ENCODE measurements at places on chromosomes 5 and 9.

- DNase-seq, result no peak
These were observed 22.1 kb downstream of the C6 start for GRCh38 chr5:41191249-41191648.

DNA sequence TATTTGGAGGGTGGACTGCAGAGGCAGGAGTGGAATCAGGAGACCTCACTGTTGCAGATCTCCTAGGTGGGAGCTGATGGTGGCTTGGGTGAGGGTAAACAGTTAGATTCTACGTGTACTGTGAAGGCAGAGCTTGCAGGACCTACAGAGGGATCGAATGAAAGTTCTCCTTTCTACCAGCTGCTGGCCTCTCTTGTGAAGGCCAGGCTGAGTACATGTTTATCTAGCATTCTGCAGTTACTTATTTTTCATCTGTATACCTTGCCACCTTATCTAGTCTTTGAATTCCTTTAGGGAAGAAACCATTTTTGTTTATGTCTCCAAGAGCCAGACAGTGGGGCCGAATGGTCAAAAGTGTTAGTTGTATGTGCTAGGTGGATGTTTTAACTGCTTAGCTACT, 57.6 kb downstream of the PTTG1 start:
- DNase-seq, result no peak

GRCh38 chr5:122093415-122094180, 15.5 kb upstream of the LOX start:
- DNase-seq, result no peak

GRCh38 chr5:107478068-107478641, 192.6 kb downstream of the EFNA5 start:
- no peak for DNase-seq

DNA sequence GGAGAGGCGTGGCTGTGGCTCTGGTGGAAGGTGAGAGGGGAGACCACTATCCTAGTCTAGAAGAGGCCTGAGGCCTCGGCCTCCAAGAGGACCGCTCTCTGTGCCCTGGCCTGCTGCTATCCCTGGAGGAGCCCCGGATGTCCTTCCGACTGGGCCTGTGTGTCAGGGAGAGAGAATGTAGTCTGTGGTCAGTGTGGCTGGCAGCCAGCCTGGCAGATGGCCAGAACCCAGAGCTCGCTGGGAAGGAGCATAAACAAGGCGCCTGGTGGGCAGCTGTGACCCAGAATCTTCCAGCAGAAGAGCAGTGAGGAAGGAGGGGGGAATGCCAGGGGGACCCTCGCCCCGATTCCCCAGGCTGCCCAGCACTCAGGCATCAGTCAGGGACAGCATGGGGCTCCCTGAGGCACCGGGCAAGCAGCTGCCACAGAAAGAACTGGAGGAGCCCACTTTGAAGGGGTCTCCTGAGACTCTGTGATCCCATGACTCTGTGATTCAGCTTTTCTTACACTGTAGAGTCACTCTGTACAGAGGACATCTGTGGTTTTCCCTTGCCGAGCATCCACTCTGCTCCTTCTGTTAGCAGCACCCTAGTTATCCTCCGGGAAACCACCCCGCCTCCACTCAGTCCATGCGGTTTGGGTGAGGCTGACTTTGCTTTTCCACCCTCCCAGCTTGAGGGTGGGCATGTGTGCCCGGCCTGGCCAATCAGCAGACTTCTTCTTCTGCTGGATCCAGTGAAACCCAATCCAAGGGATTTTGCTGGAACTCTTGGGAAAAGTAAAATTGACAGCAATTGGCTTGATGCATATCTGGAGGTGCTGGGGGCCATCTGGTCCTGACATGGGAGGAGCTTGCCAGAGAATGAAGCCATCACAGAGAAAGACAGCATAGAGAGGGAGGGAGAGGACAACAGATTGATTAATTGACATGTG, 46.2 kb upstream of the PWWP2A start:
- no peak for DNase-seq

DNA sequence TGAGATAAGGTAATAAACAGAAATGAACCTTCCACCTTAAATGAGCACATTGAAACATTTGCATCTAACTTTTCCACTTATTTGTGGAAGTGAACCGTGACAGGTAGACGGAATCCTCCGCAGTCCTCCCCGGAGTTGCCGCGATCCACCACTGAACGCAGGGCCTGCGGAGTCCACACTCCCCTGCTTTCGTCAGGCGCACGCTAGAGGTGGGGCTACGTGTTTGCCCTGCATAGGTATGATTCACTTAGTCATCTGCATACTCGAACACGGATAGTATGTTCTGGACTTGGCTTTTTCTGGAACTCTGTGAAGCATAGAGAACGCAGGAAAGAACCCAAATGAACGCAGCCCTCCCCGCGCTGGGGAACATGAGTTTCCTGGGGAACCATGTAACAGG, 272.8 kb upstream of the IRX4 start:
- DNase-seq, result no peak

DNA sequence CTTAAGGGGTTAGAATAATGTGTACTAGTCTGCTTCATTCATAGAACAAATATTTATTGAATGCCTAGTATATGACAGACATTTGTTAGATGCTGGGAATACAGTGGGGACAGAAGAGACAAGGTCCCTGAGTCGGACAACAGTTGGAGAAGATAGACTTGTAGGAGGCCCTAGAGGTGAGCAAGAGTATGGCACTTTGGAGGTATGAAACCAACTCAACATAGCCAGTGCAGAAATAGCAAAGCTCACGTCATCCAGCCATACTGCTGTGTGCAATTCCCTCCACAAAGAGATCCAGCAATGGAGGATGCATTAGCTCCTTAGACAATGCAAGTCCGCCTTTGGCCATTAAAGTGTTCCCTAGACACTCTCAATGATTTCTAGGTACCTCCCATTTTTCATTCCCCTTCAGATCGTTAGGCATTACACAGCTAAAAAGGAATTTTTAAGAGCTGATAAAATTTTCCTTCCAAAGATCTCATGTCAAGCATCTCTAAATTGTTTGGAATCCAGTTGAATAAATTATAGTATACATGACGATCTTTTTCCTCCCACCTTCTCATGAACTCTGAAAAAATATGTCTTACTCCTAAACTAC, 1949.6 kb upstream of the WWC1 start:
- no peak for DNase-seq

GRCh38 chr9:14687042-14687719, 6.1 kb downstream of the ZDHHC21 start:
- no peak for DNase-seq

DNA sequence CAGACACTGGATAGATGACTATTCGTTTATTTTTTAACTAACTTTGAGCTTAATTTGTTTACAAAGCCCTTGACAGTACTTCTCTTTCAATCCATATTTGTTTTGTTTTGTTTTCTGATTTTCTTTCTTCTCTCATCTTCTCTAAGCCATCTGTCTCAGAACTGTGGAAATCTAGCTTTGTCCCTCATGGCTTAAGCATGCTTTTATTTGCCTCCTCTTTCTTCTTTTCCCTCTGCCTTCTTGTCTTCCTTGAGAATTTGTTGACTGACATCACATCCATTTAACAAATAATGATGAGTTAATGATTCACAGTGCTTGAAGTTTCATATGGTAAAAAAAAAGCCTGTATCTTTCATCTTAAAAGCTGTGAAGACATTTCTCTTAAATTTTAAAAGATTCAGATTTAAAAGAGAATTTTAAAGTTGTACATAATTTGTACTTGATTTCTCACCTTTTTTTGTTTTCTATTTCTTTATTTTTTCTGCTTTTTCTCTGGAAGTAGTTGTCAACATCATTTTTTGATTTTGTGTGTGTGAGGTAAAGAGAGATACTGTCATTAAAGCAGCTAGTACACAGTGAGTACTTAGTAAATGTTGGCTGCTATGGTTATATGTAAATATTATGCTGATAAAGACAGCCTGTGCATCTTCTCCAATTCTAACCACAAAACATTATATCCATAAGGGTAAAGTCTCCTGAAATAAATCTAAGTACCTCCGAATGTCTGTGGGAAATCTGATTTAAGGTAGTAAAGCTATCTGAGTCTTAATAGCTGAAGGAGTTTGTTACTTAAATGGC, 13.9 kb upstream of the SGCD start:
- no peak for DNase-seq

GRCh38 chr9:18849890-18850677, 182.9 kb downstream of the SAXO1 start:
- DNase-seq, result no peak

DNA sequence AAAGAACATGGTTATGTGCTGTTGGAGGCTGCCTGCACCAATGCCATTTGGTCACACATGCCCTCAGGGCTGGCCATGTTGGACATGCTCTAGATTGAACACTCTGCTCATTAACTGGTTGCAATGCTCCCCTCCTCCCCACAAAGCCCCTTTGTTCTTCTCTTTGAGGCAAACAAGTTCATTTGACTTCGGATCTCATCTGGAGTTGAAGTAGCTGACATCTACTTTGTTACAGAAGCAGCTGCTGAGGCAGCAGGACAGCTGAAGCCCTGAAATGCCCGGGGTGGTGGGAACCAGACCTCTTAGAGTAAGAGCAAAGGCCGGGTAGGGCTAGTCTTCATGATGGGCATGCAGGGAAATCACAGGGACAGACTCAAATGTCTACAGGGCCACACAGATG, 123.5 kb downstream of the APBA1 start:
- no peak for DNase-seq

DNA sequence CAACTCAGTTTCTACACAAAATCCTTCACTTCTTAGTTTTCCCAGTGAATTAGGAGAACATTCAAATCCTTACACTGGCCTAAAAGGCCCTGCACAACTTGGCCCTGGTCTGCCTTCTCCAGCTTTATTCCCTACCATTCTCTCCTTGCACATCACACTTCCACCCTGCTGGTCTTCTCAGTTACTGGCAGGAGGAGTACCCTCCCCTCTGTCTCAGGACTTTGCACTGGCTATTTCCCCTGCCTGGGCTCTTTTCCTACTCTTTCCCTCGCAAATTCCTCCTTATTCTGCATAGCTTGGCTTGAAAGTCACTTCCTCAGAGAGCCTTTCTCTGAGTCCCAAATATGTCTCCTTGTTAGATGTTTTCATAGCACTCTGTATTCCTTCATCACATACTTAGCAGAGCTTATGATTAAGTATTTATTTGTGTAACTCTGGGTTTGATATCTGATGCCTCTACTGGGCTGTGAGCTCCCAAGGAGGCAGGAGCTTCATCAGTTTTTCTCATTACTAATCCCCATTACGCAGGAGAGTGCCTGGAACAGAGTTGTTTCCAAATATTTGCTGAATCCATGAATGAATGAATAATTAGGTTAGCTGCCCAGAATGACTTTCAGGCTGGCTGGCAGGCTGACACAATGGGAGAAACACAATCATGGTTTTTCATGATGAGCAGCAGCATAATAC, 159.8 kb upstream of the KLF9 start:
- DNase-seq, result no peak

DNA sequence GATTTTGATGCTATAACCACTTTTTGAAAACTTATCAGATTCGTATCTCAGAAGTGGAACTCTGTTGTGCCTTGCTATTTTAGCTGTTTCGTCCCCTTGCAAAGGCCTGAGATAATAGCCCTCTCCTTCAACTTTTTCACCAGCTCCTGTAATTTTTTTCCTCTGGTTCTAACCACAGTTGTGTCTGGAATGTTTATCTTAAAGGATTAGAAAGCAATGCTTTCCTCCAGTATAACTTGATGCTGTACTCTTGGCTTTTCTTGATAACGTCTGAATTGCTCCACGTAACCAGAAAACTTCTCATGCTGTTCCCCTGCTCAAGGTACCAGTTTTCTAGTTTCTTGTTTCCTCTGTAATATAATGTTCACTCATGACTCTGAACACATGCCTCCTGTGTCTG, 209.4 kb downstream of the DTWD2 start:
- no peak for DNase-seq

DNA sequence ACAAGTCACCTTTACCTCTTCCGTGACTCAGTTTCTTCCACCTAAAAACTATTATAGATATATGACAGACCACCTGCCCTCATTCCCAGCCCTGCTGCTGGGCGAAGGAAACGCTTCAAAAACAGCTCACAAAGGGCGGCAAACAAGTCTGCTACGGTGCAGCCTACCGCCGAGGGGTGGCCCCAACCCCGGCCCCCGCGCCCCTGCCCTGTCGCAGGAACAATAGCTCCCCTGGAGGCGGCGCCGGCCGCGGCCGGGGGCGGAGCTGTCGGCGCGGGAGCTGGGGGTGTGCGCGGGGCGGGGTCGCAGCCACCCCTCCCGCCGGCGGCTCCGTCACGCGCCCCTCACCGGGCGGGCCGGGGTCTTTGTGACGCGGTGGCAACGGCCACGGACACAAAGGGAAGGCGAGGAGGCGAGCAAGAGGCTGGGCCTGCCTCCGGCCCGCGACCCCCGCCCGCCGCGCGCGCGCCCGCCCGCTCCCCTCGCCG, at the start of gene TMEFF1:
Gene TMEFF1, plus strand, starts transcription at position 362 of the 488 bp plus-strand sequence. CDS start 396 bp downstream, outside the sequence.
- peak; percentile 15 for DNase-seq

DNA sequence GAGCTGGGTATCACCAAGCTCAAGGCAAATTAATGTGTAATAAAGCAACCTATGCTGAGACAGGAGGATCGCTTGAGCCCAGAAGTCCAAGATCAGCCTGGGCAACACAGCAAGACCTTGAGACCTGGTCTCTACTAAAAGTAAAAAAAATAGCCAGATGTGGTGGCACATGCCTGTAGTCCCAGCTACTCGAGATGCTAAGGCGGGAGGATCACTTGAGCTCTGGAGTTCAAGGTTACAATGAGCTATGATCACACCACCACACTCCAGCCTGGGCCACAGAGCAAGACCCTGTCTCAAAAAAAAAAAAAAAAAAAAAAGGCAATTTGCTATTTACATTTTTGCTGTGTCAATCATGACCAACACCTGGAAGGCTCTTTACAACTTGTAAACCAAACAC, 5.2 kb downstream of the STRBP start:
- DNase-seq, result no peak

DNA sequence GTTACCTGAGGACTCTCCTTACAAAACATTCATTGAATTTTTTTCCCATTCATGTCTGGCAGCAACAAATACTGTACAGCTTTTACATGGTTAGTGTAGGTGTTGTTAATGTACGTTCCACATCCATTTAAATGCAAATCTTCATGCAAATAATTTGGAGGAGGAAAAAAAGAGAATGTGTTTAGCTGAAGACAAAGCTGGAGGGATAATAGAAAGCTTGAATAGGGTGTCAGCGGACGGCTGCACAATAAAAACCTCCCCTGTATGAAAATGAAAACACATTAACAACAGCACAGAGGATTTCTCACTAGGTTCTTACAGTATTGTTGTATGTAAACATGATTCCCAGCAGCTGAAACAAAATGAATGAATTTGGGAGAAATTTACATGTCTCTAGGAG, 231.5 kb downstream of the ZNF608 start:
- no peak for DNase-seq

- DNase-seq, result no peak
These were observed 90.8 kb downstream of the TENT4A start for GRCh38 chr5:6803981-6804550.

DNA sequence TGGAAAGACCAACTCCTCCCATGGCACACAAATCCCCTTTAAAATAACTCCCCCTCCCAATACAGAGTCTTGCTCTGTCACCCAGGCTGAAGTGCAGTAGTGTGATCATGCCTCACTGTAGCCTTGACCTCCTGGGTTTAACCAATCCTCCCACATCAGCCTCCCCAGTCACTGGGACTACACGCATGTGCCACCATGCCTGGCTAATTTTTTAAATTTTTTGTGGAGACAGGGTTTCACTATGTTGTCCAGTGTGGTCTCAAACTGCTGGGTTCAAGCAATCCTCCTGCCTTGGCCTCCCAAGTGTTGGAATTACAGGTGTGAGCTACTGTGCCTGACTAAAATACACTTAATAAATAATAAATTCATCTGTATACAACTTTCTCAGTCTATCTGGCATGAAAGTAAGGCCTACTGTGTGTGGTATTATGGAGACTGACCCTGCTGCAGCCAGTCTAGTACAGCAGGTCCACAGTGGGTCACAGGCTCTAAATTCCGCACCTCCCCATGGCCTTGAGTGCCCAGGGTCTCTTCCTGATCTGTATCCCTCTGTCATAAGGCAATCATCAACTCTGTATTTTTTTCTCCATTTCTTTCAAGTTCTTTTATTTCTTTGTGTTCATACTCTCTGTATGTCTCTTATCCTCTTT, 169.4 kb downstream of the MAPKAP1 start:
- no peak for DNase-seq

Measured in activated CD4-positive, alpha-beta T cell treated with anti-CD3 and anti-CD28 coated beads for 1 hour (primary cell).